ENCODE measurements at places on chromosomes 7 and 10.
A peak's percentile ranks its signal among the peaks of the same experiment; 100 is the strongest.

DNA sequence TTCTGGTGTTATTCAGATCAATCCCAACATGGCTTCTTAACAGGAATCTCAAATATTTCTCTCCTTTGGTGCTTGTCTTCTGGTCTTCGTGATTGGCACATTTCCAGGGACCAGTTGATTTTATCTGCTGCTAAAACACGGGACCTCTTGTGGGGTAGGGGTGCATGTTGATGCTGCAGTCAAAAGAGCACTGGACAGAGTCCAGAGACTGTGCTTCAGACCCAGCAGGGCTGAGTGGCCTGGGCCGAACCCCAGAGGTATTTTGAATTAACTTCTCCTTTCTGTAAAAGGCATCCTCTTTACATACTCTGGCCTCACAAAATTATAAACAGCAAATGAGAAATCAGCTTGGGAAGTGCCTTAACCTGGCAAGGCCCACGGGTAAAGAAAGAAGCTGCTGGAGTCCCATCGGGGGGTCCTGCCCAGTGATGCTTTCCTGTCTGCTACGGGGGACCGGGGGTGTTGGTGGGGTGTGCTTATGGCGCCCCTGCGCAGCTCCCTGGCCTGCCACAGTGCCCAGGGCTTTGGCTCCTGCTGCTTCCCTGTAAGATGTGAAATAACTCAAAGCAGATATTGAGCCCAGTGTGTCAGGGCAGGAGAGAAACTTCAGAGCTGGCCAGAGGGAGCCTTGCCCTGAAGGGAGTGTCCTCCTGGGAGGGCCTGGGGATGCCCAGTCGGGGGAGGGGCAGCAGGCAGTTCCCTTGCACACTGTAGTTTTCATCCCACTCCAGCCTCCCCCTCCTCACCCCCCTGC, 230.5 kb downstream of the TCF7L2 start:
- no peak for DNase-seq

- no peak for DNase-seq
Measured at GRCh38 chr7:76285604-76286374, 16.7 kb upstream of the HSPB1 start.

- no peak for DNase-seq
Measured at GRCh38 chr10:106338486-106338885, 826.0 kb downstream of the SORCS1 start.

GRCh38 chr10:130714742-130715467, 578.7 kb downstream of the GLRX3 start:
- DNase-seq = no peak

GRCh38 chr7:26949319-26949718, 84.9 kb upstream of the SKAP2 start:
- DNase-seq = no peak

- DNase-seq = no peak
Measured at GRCh38 chr10:93124580-93125318, 51.1 kb downstream of the CYP26A1 start.

DNA sequence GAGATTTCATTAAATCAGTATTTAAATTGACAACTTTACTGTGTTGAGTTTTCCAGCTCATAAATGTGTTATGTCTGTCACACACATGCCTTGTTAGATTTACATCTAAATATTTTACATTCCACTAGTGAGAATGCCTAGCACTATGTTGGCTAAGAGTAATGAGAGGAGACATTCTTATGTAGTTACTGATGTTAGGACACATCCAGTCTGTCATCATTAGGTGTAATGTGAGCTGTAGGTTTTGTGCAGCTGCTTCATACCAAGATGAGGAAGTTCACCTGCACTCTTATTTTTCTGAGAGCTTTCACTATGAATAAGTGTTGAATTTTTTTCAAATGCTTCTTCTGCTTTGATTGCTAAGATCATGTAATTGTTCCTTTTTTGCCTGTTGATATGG, 218.0 kb upstream of the IGFBP3 start:
- no peak for DNase-seq

DNA sequence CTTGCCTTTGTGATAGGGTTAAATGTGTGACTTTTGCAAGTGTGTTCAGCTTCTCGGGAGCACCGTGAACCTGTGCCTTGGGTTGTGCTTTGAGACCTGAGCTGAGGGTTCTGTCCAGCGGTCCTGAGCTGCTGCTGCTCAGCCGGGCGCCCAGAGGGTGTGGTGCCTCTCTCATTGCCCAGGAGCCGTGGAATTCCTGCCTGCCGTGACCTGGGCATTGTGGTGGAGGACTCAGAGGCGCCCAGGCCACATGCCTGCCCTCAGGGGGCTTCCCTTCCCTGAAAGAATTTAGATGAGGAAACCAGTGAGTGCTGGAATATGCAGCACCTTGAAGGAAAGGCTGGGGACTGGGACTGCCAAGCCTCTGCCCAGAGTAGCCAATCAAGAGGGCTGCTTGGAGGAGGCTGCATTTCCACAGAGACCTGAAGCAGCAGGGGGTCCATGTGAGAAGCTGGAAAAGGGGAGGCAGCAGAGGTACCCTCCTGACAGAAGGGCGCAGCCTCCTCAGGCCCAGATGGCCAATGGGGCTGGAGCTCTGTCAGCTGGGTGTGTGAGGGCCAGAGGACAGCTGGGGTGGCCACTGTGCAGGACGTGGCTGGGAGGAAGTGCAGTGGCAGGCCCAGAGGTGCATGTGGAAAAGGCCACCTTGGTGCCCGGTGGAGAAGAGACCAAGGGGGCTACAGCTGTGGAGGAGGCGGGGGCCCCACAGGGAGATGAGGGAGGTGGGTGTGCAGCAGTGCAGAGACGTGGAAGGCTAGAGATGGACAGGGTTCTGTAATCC, 107.3 kb downstream of the NKX6-2 start:
- no peak for DNase-seq

GRCh38 chr10:47092376-47092775, 181.1 kb downstream of the PTPN20 start:
- DNase-seq = no peak

DNA sequence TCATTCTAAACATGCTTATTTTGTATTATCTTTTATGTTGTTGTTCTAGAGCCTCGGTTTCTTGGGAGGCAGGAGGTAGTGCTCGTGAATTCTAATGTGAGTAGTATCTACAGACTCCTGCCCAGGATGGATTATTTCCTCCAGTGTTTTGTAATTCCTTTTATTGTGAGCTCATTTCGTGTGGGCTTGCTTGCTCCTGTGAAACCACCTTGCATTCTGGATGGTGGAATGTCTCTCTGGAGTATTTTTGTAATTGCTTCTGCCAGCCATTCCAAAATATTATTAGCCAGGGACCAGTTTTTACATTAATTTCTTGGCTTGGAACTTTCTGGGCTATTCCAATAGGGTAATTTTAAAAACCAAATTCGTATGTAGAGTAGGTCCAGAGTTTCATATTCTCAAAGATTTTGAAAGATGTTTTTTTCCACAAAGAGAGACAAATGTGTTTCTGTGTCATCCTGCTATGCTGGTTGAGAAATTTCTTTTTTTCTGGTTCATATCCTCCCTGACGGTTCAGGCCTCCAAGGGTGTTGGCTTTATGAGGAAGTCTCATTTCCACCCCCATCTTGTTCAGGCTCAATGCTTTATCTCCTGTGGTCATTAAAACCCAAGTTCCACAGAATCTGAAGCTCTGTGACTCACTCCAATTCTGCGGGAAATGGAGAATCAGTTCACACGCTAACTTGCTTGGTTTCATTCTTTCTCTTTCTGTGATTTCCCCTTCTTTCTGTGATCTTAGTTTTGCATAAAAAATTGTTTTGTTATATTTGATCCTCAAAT, 41.7 kb upstream of the CALD1 start:
- DNase-seq = no peak

GRCh38 chr7:26334166-26334859, 42.7 kb downstream of the SNX10 start:
- no peak for DNase-seq

DNA sequence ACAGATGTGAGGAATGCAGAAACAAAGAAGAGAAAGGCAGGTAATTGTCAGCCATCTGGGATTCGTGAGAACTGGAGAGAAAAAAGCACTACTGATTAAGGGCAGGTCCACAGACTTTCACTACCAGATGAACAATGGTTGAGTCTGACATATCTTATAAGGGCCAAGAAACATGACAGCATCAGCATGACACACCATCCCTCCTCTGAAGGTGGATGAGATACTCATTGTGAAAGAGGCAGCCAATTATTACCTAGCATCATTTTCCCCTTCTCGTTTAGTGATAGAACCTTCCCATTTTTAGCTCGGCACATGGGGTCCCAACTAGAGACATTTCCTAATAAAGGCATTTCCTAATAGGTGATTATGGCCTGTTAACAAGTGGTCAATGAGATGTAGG, 19.2 kb upstream of the MET start:
- DNase-seq = no peak

GRCh38 chr10:31064348-31064747, 32.7 kb upstream of the ZNF438 start:
- peak; percentile 74 for DNase-seq

DNA sequence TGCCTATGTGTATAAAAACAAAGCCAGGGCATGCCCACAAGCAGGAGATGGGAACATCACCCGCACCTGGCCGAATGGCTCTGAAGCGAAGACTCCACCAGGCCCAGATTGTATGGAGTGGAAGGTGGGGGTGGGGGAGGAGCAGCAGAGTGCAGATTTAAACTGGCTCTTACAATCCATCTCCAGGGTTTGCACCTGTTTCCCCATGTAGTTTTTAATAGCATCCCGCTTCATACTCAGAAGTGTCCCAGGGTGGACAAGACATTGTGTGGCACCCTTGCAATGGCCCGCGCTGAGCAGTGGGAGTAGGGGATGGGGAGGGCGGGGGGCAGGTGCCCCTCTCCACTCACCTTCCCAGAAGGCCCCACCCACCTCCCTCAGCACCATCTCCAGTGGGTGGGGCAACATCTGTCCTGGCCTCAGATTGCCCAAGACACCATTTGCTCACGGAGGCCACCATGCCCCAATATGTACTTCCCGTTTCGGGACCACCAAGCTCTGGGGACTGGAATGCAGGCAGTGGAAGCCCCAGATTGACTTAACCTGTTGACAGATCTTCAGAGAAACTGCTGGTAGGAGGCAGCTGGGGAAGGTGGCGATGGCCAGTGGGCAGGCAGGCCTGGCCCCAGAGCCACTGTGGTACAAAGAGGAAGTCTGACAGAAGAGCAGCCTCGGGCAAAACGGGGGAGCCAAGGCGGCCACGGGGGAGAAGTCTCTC, 23.0 kb downstream of the VSIR start:
- DNase-seq = no peak
